ENCODE measurements at places on chromosomes 16 and 17.

DNA sequence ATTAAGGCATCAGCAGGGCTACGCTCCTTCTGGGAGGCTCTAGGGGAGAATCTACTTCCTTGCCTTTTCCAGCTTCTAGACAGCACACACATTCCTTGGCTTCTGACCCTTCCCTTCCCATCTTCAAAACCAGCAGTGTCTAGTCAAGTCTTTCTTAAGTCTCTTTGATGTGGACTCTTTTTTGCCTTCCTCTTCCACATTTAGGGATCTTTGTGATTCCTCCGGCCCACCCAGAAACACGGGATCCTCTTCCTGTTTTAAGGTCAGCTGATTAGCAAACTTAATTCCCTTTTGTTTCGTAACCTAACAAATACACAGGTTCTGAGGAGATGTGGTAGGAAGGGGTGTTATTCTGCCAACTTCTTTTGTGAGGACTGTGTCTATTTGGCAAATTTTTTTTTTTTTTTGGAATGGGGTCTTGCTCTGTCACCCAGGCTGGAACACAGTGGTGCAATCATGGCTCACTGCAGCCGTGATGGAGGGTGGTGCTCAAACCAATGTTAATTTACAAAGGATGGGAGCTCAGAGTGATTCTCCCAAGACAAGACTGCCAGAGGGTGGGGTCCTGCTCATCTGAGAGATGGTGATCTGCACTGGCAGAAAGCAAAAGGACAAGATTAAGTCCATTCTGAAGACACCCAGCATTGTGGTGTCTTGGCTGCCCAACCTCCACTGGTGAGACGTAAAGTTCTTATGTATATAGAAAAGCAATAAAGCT, 14.7 kb downstream of the KNOP1 start:
- DNase-seq, result no peak

DNA sequence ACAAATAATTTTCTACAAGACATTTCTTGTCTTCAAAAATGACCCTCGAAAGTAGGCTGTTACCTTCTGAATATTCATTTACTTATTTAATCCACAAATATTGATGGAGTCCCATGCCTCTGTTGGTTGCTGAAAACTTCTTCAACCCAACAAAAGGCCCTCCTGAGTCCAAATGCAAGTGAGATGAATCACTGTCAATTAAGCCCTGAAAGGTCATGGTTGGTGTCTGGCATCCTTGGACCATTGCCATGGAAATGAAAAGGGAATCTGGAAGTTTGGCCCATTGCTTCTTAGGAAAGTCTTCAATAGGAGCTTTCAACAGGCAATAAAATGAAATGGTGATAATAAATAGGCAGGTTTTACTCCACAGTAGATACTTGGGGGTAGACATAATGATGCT, 364.7 kb upstream of the DYNLRB2 start:
- DNase-seq, result no peak

GRCh38 chr17:28717578-28718332, at the start of gene RAB34:
Gene RAB34 (minus strand): TSS chr17:28717868. CDS start chr17:28717266, 602 bp downstream.
- no peak for DNase-seq

- DNase-seq, result no peak
Observed at GRCh38 chr16:47586121-47586520, 125.0 kb downstream of the PHKB start.

DNA sequence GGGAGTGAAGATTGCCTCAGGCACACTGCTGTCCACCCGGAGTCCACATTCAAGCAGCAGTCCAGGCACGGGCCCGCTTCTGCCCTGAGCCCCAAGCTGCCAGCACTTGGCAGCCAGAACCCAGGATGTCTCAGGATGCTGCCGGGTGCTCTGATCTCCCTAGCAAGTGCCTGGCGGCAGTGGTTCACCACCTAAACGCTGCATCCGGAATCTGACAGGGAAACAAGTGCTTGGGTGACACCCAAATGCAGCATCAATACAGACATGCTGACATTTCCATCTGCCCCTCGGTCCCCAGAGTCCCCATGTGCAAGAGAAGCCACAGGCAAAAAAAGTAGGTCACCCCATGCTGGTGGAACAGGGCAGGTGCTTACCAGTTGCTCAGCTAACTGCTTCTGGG, 197.1 kb upstream of the RPL38 start:
- no peak for DNase-seq

DNA sequence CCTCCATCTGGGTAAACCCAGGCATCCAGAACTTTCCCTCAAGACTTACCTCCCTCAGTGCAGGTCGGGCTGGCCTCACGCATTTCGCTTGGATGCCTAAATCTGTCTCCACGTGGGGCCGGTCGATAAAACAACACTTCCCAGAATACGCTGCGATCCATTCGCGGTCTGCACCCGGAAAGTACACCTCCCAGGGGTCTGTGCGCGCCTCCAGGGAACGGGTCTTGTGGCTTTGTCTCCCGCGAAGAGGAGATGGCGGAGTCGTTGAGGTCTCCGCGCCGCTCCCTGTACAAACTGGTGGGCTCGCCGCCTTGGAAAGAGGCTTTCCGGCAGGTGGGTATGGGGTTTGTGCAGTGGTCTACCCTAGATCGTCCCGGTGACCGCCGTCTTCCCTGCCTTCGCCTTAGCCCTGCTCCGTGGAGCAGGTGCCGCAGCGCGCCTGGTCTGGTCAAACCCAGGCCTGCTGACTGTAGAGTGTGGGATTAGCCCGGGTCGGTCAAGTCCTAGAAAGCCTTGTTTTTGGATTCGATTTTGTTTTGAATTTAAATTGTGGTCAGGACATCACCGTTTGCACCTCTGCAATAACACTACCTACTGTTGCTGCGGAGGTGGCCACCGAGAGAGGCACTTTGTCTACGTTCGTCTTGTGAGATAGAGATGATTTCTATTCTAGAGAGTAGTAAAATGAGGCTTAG, at the start of gene RPAIN:
Gene RPAIN, plus strand, starts transcription at position 224 of the 695 bp plus-strand sequence. Its CDS starts 29 bp downstream, at position 253.
- DNase-seq, result peak; percentile 80

DNA sequence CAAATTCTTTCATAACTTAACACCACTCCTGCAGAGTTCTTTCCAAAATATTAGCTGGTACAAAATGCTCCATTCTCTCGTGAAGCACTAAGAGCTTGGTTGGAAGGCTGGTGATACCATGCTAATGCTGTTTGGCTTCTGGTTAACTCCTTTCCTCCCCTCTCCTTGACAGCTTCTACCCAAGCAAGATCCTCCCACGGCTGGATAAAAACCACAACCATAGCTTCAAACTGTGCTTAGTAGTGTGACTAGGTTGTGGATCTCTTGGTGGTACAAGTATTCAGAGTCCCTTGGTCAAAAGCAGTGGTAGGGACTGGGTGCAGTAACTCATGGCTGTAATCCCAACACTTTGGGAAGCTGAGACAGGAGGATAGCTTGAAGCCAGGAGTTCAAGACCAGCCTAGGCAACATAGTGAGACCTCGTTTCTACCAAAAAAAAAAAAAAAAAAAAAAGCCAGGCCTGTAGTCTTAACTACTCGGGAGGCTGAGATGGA, 2.3 kb downstream of the PHAF1 start:
- DNase-seq, result no peak

GRCh38 chr16:75861311-75862097, 135.2 kb upstream of the CPHXL start:
- no peak for DNase-seq

- no peak for DNase-seq
Observed at GRCh38 chr17:36132421-36132831, 28.8 kb downstream of the CCL4 start.

DNA sequence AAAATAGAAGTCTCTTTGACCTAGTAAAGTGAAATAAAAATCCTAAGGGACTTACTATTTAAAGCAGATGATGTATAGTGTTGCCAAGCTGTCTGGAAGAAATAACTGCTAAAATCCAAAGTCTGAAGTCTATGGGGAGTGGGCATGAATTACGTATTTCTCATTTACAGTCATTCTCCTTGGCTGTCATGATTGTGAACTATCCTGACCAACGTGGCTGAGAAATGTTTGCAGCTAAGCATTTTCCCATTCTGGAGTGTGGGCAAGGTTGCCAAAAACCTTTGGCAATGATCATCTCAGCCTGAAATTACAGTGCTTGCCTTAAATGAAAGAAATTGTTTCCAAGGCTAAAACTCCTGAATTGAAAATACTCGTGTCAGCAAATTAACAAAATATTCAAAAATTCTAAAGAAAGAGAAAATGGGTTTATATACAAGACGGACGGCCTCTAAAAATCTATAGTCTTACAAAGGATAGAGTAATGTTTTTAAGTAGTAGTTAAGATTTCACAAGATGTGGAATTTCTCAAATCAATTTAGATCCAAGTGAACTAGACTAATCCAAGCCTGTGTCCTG, 77.0 kb downstream of the CACNG1 start:
- DNase-seq, result no peak

GRCh38 chr17:45172541-45173286, 11.0 kb downstream of the HEXIM2 start:
- peak; percentile 48 for DNase-seq

DNA sequence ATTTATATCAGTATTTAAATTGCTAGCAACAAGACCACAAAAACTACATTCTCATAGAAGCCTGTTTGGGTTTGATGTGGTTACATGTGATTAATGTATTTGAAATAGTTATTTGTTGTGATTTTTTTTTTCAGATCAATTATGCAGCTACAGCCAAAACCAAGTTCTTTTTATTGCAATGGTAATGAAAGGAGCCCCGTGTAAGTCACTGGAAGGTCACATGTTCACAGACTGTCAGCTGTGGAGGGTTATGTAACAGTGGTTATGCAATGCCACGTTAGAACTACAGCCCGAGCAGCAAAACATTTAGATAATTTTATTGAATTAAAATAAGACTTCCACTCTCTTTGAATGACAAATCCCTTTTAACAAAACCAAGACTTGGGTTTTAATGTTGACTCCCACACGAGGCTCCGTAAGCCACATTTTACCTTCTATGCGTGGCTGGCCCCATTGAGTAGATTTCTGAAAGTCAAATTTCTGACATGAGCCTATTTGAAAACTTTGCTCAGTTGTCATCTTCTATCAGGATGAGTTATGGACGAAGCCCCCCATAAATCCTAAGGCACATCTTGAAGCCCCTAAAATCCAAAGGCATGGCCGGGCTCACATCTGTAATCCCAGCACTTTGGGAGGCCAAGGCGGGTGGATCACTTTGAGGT, 41.8 kb upstream of the SEC14L1 start:
- no peak for DNase-seq

- peak; percentile 53 for DNase-seq
Observed at GRCh38 chr16:85316321-85316919, 204.1 kb upstream of the CIBAR2 start.

GRCh38 chr17:82745524-82745923, 6.3 kb upstream of the TBCD start:
- DNase-seq, result no peak

- no peak for DNase-seq
Observed at GRCh38 chr16:85421338-85422195, 191.6 kb upstream of the GSE1 start.

DNA sequence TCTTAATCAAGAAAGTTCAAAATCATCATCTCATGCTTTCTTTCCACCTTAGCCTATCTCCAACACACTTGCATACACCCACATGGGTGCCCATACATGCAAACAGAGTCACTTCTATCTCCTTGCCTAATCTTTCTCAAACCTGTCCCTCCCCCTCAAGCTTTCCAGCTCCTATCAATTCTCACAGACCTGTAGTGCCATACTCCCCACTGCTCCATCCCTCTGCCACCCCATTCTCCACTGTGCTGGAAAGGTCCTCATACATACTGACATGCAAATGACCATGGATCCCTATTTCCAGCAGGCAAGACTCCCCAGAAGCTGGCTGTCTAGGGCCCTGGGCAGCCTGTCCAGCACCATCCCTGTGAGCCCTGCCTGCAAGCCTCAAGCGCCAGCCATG, 320.4 kb upstream of the CCL2 start:
- no peak for DNase-seq

- DNase-seq, result no peak
Observed at GRCh38 chr16:58533751-58534470, 18.6 kb downstream of the SETD6 start.

DNA sequence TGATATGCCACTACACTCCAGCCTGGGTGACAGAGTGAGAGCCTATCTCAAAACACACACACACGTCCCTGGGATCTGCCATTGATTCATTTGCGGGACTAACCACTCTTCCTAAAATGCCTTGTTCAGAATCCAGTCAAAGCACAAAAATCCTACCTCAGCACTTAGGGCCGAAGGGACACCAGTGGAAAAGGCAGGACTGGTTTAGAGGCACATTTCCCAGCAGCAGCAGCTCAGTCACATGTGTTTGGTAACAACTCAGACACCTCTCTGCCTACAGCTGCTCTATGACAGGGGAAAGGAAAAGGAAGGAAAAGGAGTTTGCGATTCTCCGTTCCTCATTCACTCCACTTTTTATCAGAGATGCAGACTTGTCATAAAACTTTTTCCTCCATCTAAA, 12.2 kb downstream of the KNOP1 start:
- DNase-seq, result no peak

- DNase-seq, result no peak
Observed at GRCh38 chr16:89129378-89129777, 35.7 kb downstream of the ACSF3 start.

DNA sequence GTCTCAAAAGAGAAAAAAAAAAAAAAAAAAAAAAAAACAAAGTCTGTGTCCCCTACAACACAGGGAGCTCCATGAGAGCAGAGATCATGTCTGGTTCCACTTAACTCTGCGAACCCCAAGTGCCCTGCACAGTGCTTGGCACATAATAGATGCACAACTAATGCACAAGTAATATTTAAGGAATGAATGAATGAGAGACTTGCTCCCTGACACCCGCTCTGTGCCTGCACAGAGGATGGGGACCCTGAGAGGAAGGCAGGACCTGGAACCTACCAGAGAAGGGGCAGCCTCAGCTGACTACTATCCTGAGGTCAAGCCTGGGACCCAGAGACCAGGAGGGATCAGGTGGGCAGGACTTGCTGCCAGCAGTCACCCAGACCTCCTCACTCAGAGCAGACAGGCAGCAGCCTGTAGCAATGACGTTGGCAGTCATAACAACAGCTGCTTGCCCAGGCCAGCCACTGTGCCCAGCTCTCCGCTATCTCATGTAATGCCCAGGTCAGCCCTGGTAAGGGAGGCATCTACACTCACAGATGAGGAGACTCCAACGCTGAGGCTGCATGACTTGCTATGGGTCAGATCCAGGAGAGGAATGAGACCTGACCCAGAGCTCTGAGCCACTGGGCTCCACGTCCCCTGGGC, 2.9 kb downstream of the MYO15A start:
- no peak for DNase-seq

DNA sequence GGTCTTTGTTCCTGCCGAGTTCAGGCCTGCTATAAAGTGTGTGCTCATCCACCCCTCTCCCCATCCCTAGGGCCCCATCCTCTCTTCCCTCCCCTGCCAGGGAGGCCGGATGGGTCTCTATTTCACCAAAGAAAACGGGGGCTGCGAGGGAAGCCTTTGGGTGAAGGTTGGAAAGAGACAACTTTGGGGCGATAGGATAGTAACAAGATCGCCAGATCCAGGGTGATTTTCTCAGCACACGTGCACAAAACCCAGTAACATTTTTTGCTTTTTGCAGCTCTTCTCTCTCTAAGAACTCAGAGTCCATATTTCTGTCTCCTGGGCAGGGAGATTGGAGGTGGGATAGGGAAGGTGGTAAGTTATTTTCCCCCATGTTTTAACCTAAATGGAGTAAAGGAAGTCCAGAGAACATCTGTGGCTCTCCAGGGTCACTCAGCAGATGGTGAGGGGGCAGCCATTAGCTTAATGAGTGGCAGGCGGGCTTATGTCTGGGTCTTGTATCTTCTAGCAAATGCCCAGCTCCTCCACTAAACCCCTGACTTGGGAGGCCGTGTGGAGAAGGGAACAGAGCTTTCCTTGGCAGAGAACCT, 6.9 kb downstream of the CCR7 start:
- no peak for DNase-seq

GRCh38 chr16:56620339-56620897, 5.2 kb upstream of the MT1E start:
- DNase-seq, result no peak

All from activated T-cell treated with anti-CD3 and anti-CD28 coated beads for 48 hours (primary cell).